ENCODE measurements at places on chromosomes 6 and 20.

- peak; percentile 89 for DNase-seq
Observed at GRCh38 chr20:64065974-64066343, 3.0 kb downstream of the TCEA2 start.

GRCh38 chr6:102333736-102334135, 940.2 kb downstream of the GRIK2 start:
- DNase-seq: no peak

DNA sequence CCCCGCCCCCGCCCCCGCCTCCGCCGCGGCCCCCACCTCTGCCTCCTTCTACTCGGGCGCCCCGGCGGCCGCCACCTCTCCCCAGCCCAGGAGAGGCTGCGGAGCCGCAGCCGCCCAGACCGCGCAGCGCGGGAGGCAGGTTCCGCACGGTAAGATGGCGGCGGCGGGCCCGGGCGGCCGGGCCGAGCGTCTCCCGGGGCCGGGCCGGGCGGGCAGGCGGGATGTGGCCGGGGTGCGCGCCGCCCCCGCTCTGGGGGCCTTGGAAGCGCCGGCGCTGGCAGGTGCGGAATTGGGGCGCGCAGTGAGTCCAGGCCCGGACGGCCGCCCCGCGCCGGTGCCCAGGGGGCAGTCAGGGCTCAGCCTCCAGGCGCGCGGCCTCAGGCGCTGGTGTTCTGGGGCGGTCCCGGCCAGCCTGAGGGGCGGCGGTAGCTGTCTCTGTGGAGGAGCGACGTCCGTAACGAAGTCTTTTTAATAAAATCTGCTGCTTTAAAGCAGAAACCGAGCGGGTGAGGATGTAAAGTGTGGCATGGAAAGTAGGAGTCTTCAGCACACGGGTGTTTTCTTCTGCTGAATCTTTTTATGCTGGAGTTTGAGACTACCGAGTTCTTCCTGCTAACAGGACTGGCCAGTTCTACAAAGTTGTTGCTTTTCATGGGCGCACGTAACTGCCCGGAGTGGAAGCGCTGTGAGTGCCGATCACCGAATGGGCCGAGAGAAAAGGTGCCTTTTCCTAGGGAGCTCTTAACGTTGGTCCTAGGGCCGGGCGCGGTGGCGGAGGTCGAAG, at the start of gene GID8:
GID8 (plus strand) TSS at position 43 of the 784 bp plus-strand sequence. CDS start 3,356 bp downstream, outside the sequence.
- DNase-seq: no peak

- peak; percentile 89 for DNase-seq
Observed at GRCh38 chr20:25247956-25248785, at the start of gene PYGB. PYGB (plus strand) TSS chr20:25248085; CDS start chr20:25248179, 94 bp downstream.

DNA sequence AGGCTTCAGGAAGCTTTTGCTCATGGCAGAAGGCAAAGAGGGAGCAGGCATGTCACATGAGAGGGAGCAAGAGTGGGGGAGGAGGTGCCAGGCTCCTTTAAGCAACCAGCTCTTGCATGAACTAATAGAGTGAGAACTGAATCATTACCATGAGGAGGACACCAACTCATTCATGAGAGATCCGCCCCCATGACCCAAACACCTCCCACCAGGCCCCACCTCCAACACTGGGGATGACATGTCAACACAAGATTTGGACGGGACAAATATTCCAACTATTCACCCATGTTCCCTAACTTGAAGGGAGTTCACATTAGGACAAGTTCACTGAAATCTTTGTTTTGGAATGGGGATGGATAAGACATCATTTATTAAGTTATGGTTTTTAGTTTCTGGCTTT, 155.2 kb upstream of the ESR1 start:
- peak; percentile 54 for DNase-seq

DNA sequence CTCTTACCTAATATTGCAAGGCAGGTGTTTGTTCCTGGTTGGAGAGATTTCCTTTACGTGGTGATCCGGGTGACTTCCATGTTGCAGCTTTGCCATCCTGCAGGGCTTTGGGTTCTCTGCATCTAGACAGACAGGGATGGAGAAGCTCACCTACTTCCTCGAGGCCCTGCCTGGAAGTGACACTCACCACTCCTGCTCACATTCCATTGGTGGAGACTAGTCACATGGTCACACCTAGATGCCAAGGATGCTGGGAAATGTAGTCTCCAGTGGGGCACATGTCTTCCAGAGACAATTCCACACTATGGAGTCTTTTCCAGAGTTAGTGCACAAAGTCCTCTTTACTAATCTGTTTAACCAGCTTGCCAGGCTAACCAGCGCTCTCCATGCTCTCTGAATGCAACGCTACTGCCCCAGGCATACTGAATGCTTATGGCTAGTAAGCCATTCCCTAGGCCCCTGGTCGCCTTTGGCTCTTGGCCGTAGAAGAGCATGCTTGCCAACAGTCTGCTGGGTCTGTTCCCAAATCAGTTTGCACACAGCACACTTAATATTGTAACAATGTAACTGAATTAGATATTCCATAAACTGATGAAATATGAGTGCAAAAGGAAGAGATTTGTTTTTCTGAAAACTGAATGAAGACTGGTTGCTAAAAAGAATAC, 6.7 kb upstream of the KCNK15 start:
- DNase-seq: peak; percentile 96

GRCh38 chr6:96940322-96940721, 15.8 kb downstream of the KLHL32 start:
- DNase-seq: peak; percentile 1

DNA sequence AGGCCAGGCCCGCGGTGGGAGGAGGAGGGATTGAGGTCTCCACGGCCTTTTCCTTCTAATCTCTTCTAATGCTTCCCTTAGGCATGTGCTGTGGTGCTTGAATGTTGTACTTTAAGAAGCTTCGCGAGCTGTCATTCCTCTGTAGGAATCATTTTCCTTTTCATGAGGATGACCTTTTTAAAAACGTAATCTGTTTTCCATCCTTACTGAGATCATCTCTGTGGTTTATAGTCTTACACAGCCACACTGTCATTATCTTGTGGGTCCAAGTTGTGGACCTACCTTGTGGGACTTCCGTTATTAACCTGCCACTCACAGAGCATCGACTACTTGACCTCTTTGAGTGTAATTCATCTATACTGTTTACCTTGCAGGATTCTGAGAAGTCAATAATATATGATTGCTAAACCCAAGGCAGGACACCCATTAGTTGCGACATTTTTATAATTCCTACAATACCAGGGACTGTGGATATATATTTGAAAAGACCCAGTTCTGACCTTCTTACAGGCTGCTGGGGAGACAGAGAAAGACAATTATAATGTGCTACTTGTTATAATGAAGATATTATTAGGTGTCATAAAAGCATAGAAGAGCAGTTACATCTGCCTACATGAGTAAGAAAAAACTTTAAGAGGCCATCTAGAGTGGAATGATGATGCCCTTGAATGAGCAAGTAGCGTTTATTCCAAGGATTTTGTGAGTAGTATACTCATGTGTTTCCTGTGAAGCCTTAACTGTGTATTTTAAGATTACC, 842 bp downstream of the SLC25A27 start:
- DNase-seq: no peak

- peak; percentile 88 for DNase-seq
Observed at GRCh38 chr20:54649511-54649962, 174.1 kb downstream of the DOK5 start.

DNA sequence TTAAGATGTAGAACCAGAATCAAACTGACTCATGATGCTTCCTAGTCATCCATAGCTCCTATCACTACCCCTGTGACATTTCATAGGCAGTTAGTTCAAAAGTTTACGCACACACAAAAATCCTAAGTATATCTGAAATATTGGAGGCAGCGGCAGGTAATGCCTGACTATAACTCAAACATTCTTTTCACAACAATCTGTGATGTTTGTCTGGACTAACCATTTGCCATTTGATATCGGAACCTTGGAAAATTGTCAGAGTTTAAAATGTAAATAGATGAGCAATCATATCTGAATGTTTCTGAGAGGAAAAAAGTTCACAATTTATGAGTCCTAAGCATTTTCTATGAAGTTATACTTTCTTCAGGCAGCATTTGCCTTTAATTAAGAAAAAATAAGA, 1078.2 kb downstream of the EPHA7 start:
- no peak for DNase-seq

GRCh38 chr6:160999516-160999915, 7.9 kb downstream of the MAP3K4 start:
- DNase-seq: no peak

GRCh38 chr6:78746457-78746856, 120.9 kb upstream of the IRAK1BP1 start:
- DNase-seq: no peak

- DNase-seq: no peak
Observed at GRCh38 chr20:22880277-22880676, 154.8 kb upstream of the SSTR4 start.

DNA sequence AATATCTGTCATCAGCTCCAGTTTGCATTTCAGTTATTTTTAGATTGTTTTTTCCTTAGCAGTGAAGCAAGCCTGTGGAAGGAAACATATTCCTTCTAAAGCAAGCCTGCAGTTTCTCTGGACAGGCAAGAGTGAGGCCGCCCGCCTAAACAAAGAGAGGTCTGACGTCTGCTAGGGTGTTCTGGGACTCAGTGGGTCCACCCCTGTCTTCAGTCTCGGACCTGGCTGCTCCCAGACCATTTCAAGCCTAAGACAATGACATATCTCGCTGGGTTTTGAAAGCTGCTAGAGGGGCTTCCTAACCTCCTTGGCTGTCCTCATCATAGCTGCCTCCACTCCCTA, 36.8 kb upstream of the RNF24 start:
- no peak for DNase-seq

GRCh38 chr6:89961481-89961880, 67.2 kb downstream of the GJA10 start:
- DNase-seq: no peak

GRCh38 chr20:48986899-48987298, 59.2 kb upstream of the CSE1L start:
- no peak for DNase-seq
